Retina (tissue), 1 donor: ENCODE measurements at places on chromosomes 16 and 17.
A peak's percentile ranks its signal among the peaks of the same experiment; 100 is the strongest.

GRCh38 chr17:63490329-63490728 is 13.5 kb downstream of the ACE start:
- no peak for DNase-seq

GRCh38 chr17:60167065-60167741 is 17.4 kb downstream of the CA4 start:
- peak; percentile 4 for DNase-seq

GRCh38 chr16:22888791-22889190 is 74.8 kb downstream of the HS3ST2 start:
- DNase-seq, result no peak

DNA sequence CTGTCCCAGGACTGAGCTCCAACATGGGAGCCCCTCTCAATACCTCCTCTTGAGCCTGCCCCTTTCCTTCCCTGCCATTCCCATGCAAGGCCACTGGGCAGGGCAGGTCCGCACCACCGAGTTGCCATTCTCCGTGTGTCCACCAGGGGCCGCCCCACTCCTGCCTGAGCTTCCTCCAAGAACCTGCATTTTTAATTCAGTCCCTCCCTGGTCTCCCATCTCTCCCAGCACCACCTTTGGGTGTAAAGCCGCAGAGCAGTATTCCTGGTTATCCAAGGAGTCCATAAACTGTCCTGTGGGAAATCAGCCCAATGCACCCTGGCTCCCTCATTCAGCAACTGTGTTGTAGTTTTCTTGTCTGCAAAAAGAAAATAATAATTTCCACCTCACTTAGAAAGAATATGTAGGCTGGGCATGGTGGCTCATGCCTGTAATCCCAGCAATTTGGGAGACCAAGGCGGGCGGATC is 15.9 kb upstream of the ANKRD40CL start:
- peak; percentile 96 for DNase-seq

- no peak for DNase-seq
Measured at GRCh38 chr17:33113276-33113990, 121.8 kb downstream of the SPACA3 start.

DNA sequence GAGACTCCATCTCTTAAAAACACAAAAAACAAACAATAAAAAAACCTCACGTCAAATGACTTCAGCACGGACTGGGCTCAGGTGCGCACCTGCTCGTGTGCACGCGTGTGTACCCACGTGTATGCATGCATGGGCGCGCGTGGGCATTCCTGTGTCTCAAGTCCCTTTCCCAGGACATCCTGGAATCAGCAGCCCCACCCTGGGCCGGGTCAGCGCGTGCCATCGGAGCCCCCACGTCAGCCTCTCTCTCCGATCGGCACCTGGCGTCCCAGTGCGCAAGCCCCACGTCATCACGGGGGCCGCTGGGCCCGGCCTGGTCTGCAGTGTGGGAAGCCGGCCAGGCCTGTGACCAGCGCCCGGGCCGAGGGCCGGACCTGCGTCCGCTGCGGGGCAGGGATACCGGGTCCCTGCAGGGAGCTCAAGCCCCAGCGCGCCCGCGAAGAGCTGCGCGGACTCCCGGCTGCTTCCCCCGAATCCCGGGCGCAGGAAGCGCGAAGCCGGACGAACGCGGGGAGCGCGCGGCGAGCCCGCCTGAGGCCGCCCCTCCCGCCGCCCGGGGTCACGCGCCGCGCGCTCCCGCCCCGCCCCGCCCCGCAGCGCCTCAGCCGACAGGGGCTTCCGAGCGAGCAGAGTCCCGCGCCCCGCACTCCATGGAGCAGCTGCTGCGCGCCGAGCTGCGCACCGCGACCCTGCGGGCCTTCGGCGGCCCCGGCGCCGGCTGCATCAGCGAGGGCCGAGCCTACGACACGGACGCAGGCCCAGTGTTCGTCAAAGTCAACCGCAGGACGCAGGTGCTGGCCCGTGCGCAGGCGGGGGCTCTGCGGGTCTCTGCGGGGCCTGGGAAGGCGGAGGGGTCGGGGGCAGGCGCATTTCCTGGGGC is at the start of gene FN3K:
Gene FN3K, plus strand, starts transcription at position 629 of the 880 bp plus-strand sequence. Its CDS starts 22 bp downstream, at position 651.
- peak; percentile 87 for DNase-seq

DNA sequence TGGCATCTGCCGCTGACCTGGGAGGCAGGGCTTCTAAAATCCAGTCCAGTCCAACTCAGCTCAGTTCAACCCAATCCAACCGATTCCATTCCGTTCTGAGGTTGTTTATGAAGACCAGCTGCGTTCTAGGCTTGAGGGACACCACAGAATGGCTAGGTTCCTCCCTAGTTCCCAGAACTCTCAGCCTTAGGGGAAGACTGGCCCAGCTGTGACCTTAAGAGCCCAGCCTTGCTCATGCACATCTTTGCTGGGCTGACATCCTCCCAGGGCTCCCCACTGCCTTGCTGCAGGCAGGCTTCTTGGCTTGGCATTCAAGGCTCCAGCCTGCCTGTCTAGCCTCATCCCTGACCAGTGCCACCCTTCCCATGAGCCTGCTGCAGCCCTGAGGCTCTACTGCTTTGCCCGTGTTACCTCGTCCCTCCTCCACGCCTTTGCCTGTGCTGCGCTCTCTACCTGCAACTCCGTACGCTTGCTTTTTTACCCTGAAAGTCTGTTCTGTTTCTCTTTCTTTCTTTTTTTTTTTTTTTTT is 7.9 kb downstream of the SLC12A3 start:
- DNase-seq, result no peak
